ENCODE measurements at places on chromosomes 2 and 18. TPM values are rescaled to one million over a fixed set of nuclear protein-coding genes. Genes with fewer than 3 reads are reported as not detected.

- peak; percentile 72 for DNase-seq
Observed at GRCh38 chr2:232327105-232328031, 51.2 kb upstream of the ALPP start.

SOX11 gene
- 0.03 TPM for total RNA-seq

- DNase-seq, result no peak
Observed at GRCh38 chr2:111652038-111652437, 232.0 kb downstream of the ANAPC1 start.

DNA sequence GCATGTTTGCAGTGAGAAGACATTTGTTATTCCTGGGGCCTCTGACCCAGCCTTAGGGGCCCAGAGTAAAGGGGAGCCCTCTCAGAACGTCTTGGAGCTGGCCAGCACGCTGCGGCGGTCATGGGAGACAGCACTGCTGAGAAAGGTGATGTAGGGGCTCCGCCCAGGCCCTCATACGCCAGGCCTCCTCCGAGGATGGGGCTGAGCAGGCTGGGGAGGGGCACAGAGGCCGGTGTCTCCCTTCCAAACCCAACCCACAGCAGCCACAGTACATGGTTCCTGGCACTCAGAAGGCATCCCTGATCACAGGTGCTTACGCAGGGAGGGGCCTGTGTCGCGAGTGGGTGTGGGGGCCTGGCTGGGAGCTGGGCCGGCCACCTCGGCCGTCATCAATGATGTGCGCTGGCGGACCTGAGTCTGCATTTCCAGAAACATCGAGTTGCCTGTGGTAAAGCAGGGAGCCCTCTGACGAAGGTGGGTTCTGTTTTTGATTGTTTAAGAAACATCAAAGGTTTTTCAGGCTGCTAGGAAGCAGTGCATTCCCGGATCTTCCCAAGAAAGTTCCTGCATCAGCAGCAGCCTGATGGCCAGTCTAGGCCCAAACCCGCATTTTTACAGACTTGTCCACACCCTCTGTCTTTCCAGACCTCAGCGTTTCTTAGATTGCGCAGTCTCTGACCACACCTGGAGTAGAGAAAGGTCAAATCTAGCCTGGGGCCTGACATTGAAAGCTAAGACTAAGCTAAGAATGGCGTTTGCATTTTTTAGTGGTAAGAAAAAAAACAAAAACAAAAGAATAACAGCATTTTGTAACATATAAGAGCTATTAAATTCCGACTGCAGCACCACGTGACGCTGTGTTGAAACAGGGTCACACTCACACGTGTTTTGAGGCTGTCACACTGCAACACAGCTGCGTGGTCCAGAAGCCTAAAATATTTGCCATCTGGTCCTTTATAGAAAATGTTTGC lies 51.2 kb upstream of the PXDN start:
- no peak for DNase-seq

DNA sequence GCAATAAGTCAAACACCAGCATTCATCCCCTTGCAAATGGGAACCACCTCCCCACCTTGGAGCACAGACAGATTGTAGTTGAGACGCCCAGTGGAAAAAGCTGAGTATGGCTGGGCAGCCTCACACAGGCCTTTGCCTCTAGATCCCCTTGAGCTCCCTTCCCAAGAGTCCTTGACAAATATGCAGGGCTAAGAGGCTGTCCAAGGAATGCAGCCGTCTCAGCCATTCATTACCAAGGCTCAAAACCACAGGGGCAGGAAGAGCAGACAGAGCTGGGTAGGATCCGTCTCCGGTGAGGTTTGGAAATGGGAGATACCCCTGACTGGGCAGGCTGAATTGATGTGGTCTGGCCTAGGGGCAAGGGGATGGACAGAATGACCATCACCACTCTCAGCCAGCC lies 557.1 kb downstream of the TNS1 start:
- no peak for DNase-seq

RFX8 gene
- total RNA-seq, result 0.96 TPM

DNA sequence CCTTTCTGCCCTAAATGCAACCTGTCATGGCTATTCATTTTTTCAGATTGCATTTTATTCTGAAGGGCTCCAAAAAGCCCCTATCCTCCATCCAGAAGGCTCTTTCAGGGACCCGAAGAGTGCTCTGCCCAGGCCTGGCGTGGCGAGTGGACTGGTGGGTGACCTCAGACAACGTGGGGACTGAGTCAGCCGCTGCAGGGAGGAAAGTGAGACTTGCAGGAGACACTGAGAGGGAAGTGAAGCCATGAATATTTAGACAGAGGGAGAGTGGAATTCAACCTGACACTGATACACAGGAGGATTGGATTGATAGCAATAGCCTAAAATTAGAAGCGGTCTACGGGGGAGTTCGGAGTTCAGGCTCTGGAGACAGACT lies 63.6 kb upstream of the SIX2 start:
- no peak for DNase-seq

ITGAV gene
- total RNA-seq, result 138 TPM

DNA sequence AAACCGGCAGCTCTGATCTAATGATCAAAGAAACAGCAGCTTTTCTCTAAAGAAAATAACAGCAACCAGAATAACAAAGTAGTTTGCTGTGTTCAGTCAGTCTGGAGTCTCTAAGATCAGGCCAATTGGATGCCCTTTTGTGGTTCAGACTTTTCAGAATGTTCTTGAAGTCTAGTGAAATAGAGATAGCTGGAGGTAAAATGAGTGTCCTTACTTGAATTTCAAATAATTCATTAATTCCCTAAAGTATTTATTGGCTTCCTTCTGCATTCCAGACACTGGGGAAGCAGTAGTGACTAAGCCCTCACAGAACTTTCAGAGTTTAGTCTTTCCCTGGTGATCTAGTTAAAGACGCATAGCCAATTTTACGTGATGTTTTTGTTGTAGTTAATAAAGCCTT lies 58.7 kb downstream of the C18orf54 start:
- no peak for DNase-seq

DNA sequence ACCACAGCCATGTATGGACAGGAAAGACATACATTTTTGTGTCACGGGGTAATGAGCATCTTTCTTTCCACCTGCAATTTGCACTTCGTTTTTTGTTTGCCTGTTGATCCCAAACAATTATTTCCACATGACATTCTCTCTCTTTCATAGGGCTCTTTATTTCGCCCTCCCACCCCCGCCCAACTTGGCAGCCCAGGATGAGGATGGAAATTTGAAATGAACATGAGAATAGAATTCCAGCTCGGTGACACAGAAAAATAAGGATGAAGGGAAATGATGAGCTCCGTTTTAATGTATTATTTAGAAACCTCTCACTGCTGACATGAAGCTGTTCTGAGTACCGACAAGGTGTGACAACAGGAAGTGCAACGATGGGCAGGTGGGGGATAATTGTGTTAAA lies 443.3 kb downstream of the SOCS6 start:
- DNase-seq, result no peak

DNA sequence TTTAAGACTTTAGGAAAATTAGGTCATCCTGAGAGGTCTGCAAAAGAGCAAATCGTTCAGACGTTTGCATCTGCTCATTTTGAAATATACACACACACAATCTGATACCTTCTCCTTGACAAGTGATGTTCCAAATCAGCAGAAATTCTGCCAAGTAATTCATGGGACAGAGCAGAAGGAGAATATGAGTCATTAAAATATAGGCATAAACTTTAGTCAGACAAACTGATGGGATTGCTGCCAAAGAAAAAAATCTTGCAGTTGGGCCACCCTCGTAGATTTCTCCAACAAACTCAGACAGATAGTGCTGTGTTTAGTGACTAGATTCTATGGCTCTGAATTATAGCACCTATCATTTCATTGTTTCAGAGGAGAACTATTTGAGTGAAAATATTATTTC lies 336.3 kb downstream of the NYAP2 start:
- DNase-seq, result no peak

DNA sequence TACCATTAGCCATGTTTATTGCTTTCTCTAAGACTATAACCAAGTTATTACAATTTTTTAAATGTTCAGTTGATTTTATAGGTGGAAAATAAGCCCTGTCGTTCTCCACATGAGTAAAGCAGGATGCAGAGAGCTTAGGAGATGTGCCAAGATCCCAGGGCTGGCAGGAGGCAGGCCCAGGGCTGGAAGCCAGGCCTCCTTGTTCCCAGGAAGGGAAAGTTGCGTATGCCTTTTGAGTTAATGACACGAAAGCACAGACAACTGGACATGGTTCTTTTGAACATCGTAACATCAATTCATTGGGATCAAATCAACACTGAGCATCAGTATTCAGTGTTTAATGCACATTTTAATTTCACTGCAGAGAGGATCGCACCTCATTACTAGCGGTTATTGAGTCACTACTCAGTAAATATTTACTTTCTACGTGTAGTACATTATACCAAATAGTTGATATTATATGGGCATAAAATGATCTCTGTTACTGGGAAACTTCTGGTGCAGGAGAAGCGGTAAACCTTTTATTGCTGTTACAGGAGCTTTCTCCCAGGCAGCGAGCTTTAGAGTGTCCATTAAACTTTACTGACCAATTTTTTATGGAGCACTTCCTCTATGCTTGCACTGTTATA lies 60.0 kb downstream of the RNF144A start:
- peak; percentile 62 for DNase-seq

CD207 gene
- not detected for total RNA-seq

GRCh38 chr2:228426502-228427216 lies 245.2 kb upstream of the SPHKAP start:
- DNase-seq, result no peak

DNA sequence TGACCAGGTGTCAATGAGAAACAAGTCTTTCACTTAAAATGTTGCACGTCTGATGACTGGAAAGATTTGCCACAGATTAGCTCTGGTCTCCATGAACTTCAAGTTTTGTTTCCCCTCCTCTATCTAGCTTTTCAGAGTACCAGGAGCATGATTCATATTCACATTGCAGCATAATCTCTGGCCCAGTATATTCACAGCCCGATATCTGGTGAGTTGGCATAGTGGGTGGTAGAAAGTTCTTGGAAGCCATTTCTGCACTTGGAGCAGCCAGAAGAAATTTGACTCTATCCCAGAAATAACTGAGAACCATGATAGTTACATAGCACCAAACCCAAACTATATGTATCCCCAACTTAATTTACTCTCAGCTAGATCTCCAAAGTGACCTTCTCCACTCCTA lies 503.9 kb downstream of the PID1 start:
- DNase-seq, result no peak

PLCD4 gene
- 5.3 TPM for total RNA-seq

GRCh38 chr2:8478471-8478793 lies 203.4 kb upstream of the ID2 start:
- no peak for DNase-seq

- no peak for DNase-seq
Observed at GRCh38 chr2:85548608-85548900, 9.6 kb downstream of the MAT2A start.

- no peak for DNase-seq
Observed at GRCh38 chr2:201383136-201383535, 26.0 kb upstream of the FLACC1 start.

GRCh38 chr2:109062859-109063700 lies 65.9 kb upstream of the SH3RF3 start:
- no peak for DNase-seq

LBH gene
- total RNA-seq, result 213 TPM

DNA sequence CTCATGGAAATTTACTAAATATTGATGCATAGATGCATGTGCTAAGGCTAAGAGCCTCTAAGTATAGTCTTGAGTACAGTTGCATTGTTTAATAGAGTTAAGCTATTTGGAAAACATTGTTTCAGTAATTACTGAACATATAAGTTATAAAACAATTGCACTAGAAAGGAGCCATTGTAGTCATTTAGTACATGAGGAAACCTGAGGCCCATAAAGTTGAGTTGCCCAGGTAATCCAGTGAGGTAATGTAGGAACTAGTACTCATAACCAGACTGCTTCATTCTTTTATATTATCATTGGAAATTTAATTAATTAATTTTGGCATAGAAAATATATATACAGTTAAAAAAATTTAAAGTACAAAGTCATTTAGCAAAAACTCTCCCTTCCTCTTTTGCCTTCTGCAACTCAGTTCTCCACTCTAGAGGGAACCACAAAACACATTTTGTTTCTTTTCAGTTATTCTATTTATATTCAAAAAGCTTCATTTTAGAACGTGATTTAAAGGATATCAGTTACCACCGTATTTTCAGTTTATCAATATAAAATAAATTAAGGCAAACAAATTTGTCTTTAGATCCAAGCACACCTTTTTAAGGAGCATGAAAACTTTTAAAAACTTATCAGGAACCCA lies 27.8 kb upstream of the TBR1 start:
- no peak for DNase-seq

DNA sequence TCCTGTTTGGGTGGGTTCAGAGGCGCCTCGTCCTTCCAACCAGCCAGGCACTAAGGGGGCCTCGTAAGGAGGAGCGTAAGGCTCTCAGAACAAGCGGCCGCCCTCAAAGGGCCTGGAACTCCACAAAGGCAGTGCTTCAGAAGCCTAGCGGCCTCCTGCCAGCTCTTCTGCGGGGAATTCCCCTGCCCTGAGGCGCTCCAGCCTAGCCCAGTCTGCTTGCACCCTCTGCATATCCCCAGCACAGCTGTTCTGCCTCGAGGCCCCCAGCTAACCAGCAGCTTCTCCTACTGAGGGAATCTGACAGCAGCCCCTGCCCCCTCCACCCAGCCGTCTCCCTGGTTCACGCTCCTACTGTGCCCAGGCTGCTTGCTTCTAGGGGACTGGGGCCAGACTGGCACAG lies 265.9 kb downstream of the TFCP2L1 start:
- DNase-seq, result no peak

GRCh38 chr2:76826691-76827090 lies 695.5 kb downstream of the LRRTM4 start:
- DNase-seq, result no peak

DNA sequence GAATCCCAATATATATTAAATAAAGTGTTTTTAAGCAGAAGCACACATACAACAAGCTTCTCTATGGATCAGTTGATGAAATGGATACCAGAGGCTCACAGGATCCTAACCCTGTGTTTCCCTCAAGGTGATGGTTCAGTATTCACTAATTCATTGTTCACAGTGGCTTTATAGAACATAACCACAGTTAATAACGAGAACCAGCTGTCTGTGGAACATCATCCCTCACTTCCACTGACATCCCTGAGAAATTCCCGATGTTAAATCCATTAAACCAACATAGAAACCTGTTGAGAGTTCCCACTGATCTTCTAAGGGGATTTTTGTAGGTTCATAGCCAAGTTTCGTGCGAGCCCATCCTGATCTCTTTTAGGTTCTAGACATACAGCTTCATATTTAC lies 29.0 kb downstream of the CCDC195 start:
- DNase-seq, result no peak

CNDP1 gene
- total RNA-seq, result 0.49 TPM

DNA sequence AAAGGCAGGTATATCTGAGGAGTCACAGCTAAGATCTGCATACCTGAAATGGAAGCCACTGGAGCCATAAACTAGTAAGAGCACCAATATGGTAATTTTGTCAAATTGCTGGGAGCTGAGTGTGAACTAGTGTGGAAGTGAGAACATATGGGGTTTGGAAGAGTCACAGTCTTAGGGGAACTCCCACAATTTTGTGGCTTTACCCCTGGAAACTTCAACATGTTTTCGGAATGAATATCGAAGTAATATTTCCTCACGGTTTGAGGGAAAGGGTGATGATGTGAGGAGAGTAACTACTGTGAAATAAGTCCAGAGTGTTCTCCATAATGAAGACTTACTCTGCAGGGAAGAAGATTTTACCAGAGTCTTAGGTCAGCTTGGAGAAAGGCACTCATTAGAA lies 565.9 kb downstream of the RIT2 start:
- no peak for DNase-seq

Measured in aorta (tissue), 5 donors.